NCI-H2081 treated with DMSO at 0.1 percent for 48 hours (cell line): ENCODE measurements at places on chromosomes 5 and 9.

- DNase-seq: no peak
Observed at GRCh38 chr5:38728029-38728428, 117.8 kb upstream of the OSMR start.

- peak; percentile 90 for DNase-seq
Observed at GRCh38 chr9:25742256-25742655, 64.0 kb upstream of the TUSC1 start.

DNA sequence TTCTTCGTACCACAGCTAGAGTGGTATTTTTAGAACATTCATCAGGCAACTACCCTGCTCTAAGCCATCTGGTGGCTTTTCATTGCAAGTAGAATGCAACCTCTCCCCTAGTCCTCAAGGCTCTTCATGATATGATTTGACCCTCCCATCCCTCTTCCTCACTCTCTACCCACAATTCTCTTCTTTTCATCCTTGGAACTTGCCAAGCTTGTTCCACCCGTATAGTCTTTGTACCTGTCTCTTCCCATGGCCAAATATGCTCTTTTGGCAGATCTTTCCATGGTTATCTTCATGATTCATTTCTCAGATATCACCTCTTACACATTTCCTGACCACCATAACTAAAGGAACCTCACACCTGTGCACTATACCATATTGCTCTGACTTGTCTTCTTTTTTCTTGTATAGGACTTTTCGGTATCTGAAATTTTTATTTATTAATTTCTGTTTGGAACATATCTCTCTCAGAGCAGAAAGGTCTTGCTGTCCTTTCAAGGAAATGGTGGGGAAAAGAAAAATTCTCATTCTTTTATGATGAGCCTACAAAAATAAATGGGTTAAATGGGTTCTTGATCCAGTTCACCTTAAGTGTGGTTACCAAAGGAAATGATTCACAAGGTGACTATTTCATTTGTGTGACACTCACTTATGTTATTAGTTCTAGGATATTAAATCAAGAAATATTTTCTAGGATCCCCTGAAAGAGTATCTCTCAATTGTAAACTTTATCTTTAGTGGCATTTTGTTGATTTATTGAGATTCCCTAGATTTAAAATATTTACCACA, 3.7 kb upstream of the CD274 start:
- no peak for DNase-seq

- no peak for DNase-seq
Observed at GRCh38 chr9:18891946-18892670, 140.9 kb downstream of the SAXO1 start.

- no peak for DNase-seq
Observed at GRCh38 chr5:170495825-170496661, 7.8 kb upstream of the KCNIP1 start.

- no peak for DNase-seq
Observed at GRCh38 chr5:107381189-107381856, 289.4 kb downstream of the EFNA5 start.

- no peak for DNase-seq
Observed at GRCh38 chr5:150600616-150601490, 39.6 kb upstream of the SYNPO start.

- no peak for DNase-seq
Observed at GRCh38 chr5:141762790-141763368, 80.8 kb upstream of the ARAP3 start.

DNA sequence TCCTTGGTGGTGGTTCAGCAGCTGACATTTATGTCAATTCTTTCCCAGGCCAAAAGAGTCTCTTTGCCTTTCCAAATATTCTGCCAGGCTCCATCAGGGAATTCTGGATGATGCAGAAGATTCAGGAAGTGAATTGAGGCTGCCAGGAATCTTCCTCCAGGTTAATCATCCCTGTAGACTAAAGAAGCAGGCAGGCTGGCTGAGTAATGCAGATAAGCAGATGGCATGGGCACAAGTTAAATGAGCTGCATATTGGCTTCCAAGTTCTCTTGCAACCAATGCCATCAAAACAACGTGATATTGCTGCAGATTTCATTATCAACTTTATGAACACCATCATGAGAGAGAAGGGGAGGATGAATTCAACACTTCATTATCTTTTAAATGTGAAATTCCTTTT, 324.5 kb downstream of the KCNN2 start:
- no peak for DNase-seq
